RPMI8226 (cell line): ENCODE measurements at places on chromosomes 3 and 15.

DNA sequence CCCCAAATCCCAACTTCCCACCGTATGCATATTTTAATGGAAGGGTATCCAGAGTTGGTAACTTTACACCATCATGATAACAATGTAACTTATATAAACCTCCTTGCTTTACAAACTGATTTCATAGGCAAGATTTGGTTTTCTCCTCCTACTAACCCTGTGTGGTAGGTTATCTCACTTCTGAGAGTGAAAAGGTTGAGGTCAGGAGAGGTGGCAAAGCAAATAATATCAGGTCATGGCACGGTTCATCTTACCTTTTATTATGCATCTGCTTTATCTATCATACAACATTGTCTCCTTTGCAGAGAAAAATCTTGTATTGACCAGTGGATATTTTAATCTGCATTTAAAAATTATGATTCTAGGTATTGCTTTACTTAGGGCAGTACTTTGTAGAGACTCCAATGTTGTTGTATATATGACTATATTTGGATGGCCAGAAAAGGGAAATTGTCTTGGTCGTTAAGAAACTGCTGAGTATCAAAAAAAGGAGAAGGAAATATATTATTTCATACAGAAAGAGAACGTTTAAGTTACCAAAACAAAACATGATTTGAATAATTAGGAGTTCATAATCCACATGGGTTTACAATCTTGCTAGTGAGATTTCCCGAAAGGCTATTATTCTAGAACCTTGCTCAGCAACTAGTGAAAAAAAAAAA is 30.4 kb downstream of the NFKBIZ start:
- no peak for DNase-seq

DNA sequence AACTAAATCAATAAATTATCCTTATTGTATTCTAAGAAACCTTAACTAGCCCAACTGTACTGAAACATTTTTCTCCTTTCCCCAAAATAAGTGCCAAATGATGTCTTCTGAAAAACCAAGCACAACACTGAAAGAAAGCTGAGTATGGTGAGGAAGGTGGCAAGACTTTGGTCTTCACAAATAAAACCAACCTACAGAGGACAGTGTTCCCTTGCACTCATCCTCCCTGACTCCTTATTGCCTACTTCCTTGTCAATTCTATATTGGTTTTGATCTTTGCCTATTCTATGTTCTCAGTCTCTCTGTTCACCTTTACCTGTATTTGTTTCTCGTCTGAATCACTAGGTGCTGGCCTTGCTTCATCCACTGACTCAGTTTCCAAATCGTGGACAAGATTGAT is 490.1 kb upstream of the ZNF385D start:
- DNase-seq = no peak

GRCh38 chr3:63921741-63922482 is 9.7 kb upstream of the SCAANT1 start:
- peak; percentile 68 for DNase-seq

- DNase-seq = no peak
Measured at GRCh38 chr3:138456961-138457862, 22.8 kb downstream of the ESYT3 start.

GRCh38 chr3:112375117-112375516 is 42.2 kb downstream of the CD200 start:
- no peak for DNase-seq

GRCh38 chr3:38645076-38645475 is 4.4 kb downstream of the SCN5A start:
- DNase-seq = no peak

- DNase-seq = peak; percentile 31
Measured at GRCh38 chr3:198079771-198080520, 119.9 kb downstream of the LMLN start.

DNA sequence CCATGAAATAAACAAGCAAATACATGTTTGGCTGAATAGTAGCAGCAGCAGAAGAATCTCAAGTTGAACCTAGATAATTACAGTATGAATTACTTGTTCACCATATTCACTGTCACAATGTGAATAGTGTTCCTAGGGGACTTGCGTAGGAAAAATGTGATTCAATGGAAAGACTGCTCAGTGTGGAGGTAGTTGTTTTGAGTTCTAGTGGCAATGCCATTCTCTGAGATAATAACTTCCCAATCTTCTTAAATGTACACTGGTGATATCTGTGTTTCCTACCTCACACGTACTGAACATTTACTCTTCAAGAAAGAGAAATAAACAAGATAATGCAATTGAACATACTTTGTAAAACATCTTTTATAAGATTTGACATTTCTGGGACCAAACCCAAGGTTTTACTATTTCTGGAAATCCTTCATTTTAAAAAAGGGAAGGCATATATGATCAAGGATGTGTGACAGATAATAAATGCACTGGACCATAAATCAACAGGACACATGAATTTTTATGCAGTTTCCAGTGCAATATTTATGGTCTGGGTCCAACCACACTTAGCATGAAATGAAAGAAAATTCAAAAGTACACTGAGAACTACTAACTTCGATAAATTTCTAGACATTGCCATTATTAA is 598.3 kb upstream of the ZNF385D start:
- no peak for DNase-seq

GRCh38 chr3:188752850-188753249 is 418.9 kb upstream of the TPRG1 start:
- no peak for DNase-seq

GRCh38 chr3:50380405-50381085 is 21.2 kb upstream of the TMEM115 start:
- DNase-seq = no peak

DNA sequence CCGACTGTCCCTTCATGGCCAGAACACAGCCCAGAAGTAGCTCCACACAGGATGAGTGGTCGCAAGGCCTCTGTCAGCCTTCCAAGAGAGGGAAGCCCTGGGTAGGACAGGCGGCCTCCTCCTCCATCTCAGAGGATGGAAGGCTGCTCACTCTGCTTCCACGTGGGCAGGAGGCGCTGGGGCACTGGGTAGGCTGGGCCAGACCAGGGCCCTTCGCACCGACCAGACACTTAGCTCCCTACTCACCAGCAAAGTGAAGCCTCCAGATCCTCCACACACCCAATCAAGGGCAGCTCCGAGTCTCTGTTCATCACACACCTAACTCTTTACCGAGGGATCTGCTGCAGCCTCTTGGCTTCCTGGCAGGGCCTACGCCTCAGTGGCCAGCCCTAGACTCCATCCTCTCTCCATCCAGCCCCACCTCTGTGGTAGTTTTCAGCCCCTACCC is 24.3 kb upstream of the PLXNA1 start:
- DNase-seq = no peak

DNA sequence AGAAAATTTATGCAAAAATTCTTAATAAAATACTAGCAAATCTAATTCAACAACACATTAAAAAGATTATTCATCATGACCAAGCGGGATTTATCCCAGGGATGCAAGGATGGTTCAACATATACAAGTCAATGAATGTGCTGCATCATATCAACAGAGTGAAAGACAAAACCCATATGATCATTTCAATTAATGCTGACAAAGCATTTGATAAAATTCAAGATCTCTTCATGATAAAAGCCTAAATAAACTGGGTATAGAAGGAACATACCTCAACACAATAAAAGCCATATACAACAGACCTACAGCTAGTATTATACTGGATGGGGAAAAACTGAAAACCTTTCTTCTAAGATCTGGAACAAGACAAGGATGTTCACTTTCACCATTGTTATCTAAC is 89.7 kb downstream of the KBTBD8 start:
- DNase-seq = no peak

DNA sequence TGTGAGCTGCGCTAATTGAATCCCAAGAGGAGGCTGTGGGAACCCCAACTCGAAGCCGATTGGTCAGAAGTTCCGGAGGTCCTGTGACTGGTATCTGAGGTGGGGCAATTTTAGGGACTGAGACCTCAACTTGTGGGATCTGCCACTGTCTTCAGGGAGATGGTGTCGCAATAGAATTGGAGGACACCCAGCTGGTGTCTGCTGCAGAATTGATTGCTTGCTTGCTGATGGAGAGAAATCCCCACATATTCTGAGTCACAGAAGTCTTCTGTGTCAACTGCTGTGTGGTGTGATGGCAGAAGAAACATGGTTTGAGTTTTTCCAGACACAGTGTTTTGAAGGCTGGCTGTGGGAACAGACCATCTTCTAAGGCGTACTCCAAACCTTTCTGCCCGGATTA is 99.7 kb upstream of the PLXNA1 start:
- no peak for DNase-seq

DNA sequence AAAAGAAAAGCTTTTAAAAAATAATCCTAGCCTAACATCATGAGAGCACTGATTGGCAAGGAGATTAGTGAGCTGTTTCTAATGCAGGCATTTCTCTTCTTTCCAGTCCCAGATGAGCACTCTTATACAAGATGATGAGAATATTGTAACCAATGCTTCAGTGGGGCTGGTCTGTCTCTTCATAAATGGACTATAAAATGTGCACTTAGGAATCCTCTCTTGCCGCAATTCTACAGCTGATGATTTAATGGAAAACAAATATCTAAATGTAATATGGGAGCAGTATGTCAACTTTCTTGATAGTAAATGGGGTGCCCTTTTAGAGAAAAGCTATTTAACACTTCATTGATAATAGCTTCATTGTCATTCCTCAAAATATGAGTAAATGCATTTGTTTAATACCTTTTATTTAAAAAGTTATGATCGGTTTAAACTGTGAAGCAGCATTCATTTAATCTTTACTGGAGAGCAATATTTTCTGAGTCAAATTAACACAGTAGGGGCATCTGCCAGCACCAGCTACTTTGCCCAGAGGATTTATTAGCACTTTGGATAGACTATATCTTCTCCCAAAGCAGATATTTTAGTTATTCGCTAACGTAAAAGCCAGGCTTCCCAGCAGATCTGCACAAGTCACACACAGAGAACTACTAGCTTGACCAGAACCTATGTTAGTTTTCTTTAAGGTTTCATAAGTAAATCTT is 985.9 kb downstream of the DIPK2A start:
- DNase-seq = no peak

- peak; percentile 93 for DNase-seq
Measured at GRCh38 chr3:177358977-177359592, 161.8 kb upstream of the TBL1XR1 start.

GRCh38 chr3:160665784-160666526 is 11.0 kb upstream of the ARL14 start:
- DNase-seq = no peak

DNA sequence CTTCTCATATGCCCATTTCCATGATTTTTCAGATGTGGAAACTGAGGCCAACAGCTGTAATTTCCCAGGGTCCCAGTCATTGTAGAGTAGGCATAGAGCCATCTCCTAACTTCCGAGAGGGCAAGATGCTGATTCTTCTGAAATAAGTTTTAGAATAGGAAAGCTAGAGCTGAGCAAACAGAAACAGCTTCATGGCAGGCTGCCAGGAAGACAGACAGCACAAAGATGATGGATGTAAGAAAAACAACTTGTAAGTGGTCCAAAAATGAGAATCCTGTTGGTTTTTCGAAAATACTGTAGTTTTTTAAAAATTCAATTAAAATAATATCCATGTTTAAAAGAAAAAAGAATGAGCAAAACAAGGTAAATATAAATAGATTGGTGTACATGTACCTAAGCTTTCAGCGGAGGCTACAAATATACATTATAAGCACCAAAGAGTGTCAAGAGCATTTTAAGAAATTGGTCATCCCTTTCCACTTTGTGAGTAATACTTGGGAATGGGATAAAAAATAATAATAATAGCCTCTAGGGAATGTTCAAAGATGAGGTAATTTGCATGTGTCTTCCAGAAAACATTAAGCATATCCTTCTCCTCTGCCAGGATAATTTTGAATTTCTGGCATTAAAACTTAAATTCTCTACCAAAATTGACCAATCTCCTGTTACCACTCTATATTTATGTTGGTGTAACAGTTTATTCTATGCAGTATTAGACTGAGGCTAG is 406.6 kb downstream of the MECOM start:
- peak; percentile 86 for DNase-seq

GRCh38 chr15:39502611-39503195 is 78.2 kb upstream of the THBS1 start:
- no peak for DNase-seq
